ENCODE measurements at places on chromosomes 12 and 14. TPM values are rescaled to one million over a fixed set of nuclear protein-coding genes. Genes with fewer than 3 reads are reported as not detected.

The NOVA1 gene
- 17.1 TPM for total RNA-seq

The PIWIL1 gene
- not detected for total RNA-seq

The REC8 gene
- total RNA-seq, result 1.1 TPM

The PLXNC1 gene
- 5.5 TPM for total RNA-seq

The KRT71 gene
- not detected for total RNA-seq

The KRT78 gene
- not detected for total RNA-seq

The RTN1 gene
- 0.12 TPM for total RNA-seq

The SOX5 gene
- 0.81 TPM for total RNA-seq

Data from cardiac ventricle fibroblast (primary cell).